ENCODE measurements at places on chromosomes 5 and 9.

- no peak for DNase-seq
Observed at GRCh38 chr9:625613-626012, 215.9 kb upstream of the DMRT1 start.

- DNase-seq: no peak
Observed at GRCh38 chr5:149135536-149136201, 5.6 kb upstream of the ABLIM3 start.

DNA sequence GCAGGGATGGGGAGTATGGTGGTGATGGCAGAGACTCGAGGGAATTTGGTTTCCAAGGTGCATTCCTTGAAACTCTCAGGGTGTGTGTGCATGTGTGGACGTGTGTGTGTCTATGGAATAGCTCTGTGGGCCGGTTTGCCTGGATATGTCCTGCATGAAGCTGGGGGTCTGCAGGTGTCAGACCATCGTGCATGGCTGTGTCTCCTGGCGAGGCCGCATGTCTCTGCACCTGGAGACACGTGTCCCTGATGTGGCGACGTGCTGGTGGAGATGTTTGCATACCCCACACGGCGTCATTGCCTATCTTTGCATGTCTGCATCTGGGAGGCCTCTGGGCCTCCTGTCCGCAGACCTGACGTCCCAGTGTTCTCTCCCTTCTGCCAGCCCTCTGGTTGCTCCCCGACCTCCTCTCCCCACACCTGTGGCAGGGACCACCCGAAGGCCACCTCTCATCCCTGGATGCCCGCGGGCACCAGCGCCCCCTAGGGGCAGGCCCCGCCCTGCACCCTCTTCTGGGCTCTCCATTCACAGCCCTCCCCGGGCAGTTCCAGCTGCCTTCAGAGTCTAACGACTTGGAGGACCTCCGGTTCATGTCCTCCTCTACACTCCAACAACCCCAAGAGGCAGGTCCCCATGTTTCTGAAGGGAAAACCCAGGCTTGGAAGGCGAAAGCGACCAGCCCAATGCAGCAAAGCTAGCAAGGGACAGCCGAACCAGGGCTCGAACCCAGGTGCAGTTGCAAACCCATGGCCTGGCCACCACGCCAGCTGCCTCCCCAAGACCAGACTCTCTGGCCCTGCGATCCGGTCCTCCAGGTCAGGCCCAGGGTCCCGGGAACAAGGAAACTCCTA is 88.6 kb downstream of the LMX1B start:
- DNase-seq: peak; percentile 39

- no peak for DNase-seq
Observed at GRCh38 chr5:178434851-178435250, 155.3 kb downstream of the COL23A1 start.

- DNase-seq: no peak
Observed at GRCh38 chr5:135382106-135382790, 16.8 kb downstream of the MACROH2A1 start.
